Hepatocyte (in vitro differentiated cells): ENCODE measurements at places on chromosomes 4 and X. TPM values are rescaled to one million over a fixed set of nuclear protein-coding genes. Genes with fewer than 3 reads are reported as not detected.

The MOSPD2 gene
- 19.5 and 21.1 TPM in 2 replicates for total RNA-seq

DNA sequence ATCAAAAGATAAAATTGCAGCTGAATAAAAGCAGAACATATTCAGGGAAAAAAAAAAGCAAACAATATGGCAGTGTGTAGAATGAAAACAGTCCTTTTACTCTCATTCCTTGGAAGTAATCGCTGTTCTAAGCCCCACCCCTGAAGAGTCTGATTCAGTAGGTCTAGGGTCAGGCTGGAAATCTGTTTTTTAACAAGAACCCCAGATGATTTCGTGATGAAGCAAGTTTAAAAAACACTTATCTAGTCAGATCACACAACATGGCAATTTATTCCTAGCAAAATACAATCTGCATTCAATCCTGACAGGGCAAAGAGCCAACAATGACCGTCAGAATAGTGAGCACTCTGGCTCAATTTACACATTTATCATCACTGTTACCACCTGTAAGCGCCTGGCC, 16.1 kb downstream of the FAM120C start:
- H3K4me1 ChIP-seq = no peaks in the 10 kb centered on the region
- H3K36me3 ChIP-seq = no peaks in the 10 kb centered on the region
- DNase-seq = no peak
- no peaks in the 10 kb centered on the region for H3K27me3 ChIP-seq
- H3K4me3 ChIP-seq = no peak overlapping the region

- H3K4me3 ChIP-seq = no peak overlapping the region
- H3K4me1 ChIP-seq = peaks cover 12% of the 10 kb centered on the region
- no peak for DNase-seq
- no peaks in the 10 kb centered on the region for H3K27me3 ChIP-seq
- no peaks in the 10 kb centered on the region for H3K36me3 ChIP-seq
Measured at GRCh38 chr4:8532245-8532781, 47.9 kb upstream of the GPR78 start.

GRCh38 chr4:164116286-164116685, 621.8 kb downstream of the TMA16 start:
- no peaks in the 10 kb centered on the region for H3K27me3 ChIP-seq
- no peak overlapping the region for H3K4me3 ChIP-seq
- H3K4me1 ChIP-seq = no peaks in the 10 kb centered on the region
- H3K27ac ChIP-seq = no peak overlapping the region

DNA sequence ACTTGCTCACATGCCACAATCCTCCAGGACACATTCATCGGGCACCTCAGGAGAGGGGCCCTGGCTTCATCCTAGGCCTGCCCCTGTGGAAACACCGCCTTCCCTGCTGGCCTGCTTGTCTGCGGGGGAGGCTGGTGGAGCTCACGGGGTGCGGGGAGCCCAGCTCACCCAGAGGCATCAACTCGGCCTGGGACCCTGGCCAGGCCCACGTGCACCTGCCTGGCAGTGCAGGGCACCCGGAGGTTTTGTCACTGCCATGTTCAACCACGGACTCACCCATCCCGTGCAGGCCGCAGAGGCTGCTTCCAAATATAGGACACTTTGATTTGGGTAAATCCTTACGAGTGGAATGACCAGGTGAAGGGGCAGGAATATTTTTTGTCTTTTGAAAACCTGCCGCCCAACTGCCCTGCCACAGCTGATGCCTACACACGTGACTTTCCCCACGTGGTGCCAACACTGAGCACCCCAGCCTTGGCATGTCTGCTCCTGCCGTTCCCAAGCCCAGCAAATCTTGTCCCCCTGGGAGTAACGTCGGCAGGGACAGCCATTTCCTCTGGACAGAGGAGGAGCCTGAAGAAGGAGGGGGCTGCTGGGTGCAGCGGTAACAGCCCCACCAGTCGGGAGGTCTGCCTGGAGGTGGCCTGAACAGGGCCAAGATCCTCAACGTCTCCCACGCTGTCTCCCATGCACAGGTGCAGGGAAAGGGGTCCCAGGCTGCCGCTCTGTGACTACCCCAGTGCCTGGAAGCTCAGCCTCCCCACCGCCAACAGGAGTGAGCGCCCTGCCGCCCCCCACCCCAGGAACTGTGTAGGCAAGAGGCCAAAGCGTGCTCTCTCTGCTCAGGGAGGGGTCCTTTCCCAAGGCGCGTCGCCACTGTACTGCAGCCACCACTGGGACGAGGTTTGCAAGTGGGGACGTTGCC, 8.5 kb downstream of the MXD4 start:
- H3K4me1 ChIP-seq = peaks cover 6% of the 10 kb centered on the region
- no peak for DNase-seq
- H3K27me3 ChIP-seq = no peaks in the 10 kb centered on the region
- no peak overlapping the region for H3K27ac ChIP-seq
- H3K4me3 ChIP-seq = no peak overlapping the region

DNA sequence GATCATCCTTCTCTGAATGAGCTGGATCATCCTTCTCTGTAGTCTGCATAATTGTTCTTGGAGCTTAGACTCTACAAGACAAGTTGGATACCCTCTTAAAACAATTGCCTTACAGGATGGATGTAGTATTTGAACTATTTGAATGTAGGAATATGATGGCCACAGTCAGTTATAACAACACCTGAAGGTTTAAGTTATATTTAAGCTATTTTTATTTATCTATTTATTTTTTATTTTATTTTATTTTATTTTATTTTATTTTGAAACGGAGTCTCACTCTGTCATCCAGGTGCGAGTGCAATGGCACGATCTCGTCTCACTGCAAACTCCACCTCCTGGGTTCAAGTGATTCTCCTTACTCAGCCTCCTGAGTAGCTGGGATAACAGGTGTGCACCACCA, 149.9 kb upstream of the SLIT2 start:
- no peak overlapping the region for H3K4me3 ChIP-seq
- H3K27me3 ChIP-seq = no peaks in the 10 kb centered on the region
- no peak for DNase-seq
- no peaks in the 10 kb centered on the region for H3K4me1 ChIP-seq

DNA sequence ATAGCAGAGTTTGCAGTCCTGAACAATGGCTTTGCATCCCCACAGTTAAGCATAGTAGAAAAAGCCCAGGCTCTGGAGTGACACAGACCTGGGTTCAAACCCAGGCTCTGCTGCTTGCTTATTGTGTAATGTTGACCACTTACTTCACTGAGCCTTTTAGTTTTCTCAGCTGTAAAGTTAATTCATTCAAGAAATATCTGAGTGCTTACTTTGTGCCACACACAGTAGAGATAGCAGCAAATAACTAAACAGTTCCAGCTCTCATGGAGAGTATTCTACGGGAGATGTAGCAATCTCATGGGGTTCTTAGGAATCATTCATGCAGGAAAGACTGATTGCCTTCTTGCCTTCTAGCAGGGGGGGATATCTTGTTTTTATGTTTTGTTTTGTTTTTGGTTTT, 63.2 kb downstream of the SLC9A6 start:
- no peaks in the 10 kb centered on the region for H3K36me3 ChIP-seq
- no peaks in the 10 kb centered on the region for H3K27me3 ChIP-seq
- no peak overlapping the region for H3K27ac ChIP-seq
- H3K4me1 ChIP-seq = no peaks in the 10 kb centered on the region
- no peak overlapping the region for H3K4me3 ChIP-seq

GRCh38 chrX:747176-747575, 116.6 kb downstream of the SHOX start:
- H3K4me1 ChIP-seq = no peaks in the 10 kb centered on the region
- DNase-seq = no peak
- H3K36me3 ChIP-seq = no peaks in the 10 kb centered on the region
- H3K4me3 ChIP-seq = no peak overlapping the region
- no peak overlapping the region for H3K27ac ChIP-seq
